ENCODE measurements at places on chromosomes 3 and 15.
A peak's percentile ranks its signal among the peaks of the same experiment; 100 is the strongest.

DNA sequence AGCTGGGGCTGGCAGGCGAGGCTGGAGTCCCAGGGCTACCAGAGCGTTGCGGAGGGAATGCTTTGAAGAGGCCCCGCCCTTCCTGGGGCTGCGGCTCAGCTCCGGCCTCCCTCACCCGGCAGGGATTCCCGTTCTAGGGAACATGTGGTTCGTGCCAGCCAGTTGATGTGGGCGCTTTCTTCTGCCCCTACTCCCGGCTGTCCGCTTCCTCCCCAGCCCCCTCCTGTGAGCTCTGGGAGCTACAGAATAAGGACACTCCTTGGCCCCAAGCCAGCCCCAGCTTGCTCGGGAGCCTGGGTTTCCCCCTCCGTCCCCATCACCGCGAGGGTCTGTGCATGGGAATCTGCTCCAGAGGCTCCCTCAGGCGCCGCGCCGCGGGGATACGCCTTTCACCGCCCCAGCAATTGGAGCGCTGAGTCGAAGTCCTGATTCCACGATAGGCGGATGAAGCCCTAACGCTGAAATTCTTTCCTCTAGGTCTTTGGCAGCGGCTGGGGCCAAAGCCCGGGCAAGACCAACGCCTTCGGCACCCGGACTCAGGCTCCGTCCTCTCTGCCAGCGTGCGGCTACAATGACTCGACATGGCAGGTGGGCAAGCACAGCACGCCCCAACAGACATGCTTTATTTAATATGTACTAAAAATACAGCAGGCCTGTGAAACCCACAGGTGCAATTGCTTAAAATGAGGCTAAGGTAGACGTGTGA, 69.5 kb downstream of the KLF15 start:
- peak; percentile 77 for DNase-seq

DNA sequence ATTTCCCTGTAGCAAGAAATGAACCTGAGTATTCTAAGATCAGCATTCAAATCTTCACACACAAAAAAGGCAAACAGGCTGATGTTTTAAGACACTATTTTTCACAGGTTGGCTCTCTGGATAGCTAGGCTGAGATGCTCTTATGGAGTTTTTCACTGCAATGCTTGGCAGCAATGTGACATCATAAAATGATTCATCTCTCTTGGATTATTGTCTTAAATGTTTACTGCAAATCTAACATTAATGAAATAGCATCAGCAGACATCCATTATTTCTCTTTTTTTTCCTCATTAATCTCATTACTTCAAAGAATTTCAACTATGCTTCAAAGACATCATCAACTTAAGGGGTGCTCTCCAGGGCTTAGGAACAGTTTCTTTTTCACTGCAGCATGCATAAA, 23.6 kb upstream of the SSUH2 start:
- no peak for DNase-seq

DNA sequence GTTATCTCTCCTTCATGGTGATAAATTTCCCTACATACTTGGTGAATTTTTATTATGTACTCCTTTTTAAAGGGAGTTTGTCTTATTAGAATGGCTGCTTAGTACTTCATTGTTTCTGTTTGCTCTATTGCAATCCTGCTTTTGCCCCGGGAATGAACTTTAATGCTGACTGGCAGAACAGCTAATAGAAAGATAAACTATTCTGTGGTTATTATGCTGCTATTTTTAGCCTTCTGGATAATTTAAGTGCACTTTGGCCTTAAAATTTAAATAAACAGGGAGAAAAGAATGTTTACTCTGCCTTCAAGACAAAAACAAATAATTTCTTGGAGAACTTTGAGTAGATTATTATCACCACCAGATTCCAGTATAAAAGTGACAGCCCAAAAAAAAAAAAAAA, 413.8 kb upstream of the CCDC54 start:
- peak; percentile 57 for DNase-seq

- peak; percentile 11 for DNase-seq
Observed at GRCh38 chr3:133479895-133480669, 80.2 kb downstream of the BFSP2 start.

GRCh38 chr3:14552717-14553116, 12.6 kb upstream of the GRIP2 start:
- DNase-seq: no peak

- DNase-seq: peak; percentile 17
Observed at GRCh38 chr3:25000971-25001591, 427.0 kb upstream of the RARB start.

GRCh38 chr15:39054128-39054732, 489.6 kb upstream of the RASGRP1 start:
- DNase-seq: no peak

DNA sequence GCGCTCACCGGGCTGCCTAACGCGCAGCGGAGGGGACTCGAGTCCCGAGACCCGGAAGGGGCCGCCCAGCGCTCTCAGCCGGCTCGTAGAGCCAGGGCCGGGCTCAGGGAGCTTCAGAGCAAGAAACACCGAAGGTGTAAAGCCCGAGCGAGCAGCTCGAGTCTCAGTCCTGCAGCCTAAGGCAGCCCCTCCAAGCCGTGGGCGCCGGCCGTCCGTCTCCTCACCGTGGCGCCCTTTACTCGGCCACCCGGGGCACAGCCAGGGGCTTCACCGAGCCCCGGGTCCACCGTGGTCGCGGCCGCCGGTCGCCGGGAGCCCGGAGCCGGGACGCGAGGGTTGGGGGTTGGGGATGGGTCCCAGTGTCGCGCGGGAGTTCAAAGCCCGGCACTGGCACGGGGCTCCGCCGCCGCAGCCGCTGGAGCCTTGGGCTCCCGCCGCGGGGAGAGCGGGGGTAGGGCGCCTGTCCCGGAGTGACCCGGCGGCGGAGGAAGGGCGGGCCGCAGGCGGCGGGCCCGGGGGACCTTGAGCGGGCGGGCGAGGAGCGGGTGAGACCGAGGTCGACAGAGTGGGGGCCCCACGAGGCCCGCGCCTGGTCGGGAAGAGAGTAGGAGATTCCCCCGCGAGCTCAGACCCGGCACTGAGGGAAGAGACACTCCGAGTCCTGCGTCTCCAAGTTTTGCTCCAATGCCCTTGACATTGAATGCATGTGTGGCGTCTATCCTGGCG, 26.9 kb upstream of the THRB start:
- DNase-seq: no peak

GRCh38 chr3:88408935-88409334, 259.2 kb downstream of the C3orf38 start:
- no peak for DNase-seq

GRCh38 chr3:45417930-45418847, 29.8 kb downstream of the LARS2 start:
- no peak for DNase-seq

- DNase-seq: no peak
Observed at GRCh38 chr15:72516777-72517176, 42.6 kb downstream of the ARIH1 start.

GRCh38 chr15:29285386-29285785, 15.8 kb upstream of the NSMCE3 start:
- no peak for DNase-seq

- peak; percentile 68 for DNase-seq
Observed at GRCh38 chr15:31215490-31216214, 111.0 kb upstream of the KLF13 start.

DNA sequence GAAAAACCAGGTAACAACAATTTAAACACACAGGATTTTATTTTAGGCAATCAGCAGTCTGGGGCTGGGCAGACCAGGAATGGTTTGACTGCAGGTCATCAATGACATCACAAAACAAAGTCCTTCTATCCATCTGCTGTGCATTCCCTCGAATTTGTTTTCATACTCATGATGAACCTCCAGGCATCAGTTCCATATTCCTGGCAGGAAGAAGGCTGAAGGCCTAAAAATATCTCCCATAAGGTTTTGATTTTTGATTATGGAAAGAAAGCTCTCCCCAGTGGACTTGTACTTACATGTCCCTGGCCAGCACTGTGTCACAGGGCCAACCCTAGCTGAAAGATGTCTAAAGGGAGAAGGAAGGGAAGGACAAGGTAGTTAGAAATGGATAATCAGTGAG, 107.4 kb downstream of the PEAK1 start:
- DNase-seq: no peak

Measured in renal pelvis (tissue), 12 donors.